ENCODE measurements at places on chromosomes 1 and 21.

GRCh38 chr1:37923551-37923889 lies 23.3 kb downstream of the INPP5B start:
- H3K36me3 ChIP-seq = no peaks in the 10 kb centered on the region
- H3K27me3 ChIP-seq = no peaks in the 10 kb centered on the region
- no peak overlapping the region for H3K4me3 ChIP-seq
- peaks cover 6% of the 10 kb centered on the region for H3K4me1 ChIP-seq
- DNase-seq = no peak

DNA sequence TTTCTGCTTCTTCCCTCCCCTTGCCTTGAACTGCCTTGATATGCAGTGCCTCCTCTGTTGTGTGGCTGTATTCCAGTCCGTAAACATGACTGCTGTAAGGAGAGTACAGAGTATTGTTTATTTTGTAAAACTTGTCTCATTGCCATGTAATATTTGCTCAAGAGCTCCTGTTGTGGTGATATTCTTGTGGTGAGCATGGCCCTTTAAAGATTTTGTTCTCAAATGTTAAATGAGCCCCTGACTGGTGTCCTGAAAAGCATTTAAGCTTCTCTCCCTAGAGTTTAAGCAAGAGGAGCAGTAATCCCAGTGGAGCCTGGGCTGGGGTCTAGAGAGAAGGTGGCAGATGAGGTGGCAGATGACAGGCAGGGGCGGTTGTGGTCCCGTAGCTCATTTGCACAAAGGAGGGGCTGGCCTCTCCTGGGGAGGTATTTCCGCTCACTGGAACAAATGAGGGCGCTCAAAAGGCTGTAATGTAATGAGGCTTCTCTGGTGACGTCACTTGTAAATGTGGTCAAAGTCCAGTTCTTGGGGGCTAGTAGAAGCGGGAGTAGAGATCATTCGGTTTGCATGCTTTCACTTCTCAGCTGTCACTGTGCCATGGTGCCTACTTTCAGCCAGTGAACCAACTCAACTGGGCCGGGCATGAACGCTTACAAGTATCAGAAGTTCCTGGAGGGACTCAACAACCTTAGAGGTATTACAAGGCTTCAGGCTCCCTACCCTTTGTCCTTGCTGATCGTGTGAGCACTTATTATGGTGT lies 46.0 kb upstream of the MACF1 start:
- H3K4me1 ChIP-seq = peaks cover 38% of the 10 kb centered on the region
- H3K4me3 ChIP-seq = no peak overlapping the region
- peak overlapping the region; percentile 81 for H3K27ac ChIP-seq
- H3K27me3 ChIP-seq = no peaks in the 10 kb centered on the region

GRCh38 chr1:193318347-193318746 lies 131.9 kb upstream of the B3GALT2 start:
- H3K4me1 ChIP-seq = no peaks in the 10 kb centered on the region
- H3K27ac ChIP-seq = no peak overlapping the region
- no peak for DNase-seq
- no peaks in the 10 kb centered on the region for H3K27me3 ChIP-seq
- H3K4me3 ChIP-seq = no peak overlapping the region

DNA sequence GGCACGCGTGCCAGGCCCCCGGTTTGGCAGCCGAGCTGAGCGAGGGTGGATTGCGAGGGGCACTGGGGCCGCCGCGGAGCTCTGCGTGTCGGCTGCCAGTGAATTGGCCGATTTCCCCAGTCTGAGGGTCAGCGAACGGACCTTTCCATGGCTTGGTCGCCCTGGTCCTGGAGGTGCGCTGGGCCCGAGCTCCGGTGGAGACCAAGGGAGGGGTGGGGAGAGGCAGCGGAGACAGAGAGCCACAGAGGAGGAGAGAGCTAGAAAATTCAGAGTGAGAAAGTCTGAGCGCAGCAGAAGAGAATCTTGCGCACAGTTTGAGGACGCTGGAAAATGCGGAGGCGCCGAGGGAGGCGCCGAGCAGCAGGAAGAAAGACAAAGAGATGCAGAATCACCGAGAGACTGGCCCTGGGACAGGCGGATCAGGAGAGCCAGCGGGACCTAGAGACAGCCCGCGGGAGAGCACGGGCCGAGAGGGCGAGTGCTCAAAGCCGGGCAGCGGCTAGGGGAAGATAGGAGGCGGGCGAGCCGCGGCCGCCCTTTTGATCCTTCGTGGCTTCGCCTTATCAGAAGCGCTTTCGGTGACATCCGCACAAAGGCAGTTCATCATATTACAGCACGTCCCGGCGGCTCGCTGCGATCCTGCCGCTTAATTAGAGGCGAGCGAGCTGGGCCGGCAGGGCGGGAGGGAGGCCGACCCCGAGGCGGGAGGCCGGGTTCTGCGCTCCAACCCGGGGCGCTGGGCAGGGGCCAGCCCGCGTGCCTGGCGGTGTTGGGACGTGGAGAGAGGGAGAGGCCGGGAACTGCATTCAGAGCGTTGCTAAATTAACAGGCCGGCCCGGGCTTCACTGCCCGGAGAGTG lies 12.7 kb downstream of the PAX7 start:
- H3K27ac ChIP-seq = no peak overlapping the region
- H3K27me3 ChIP-seq = peaks cover 100% of the 10 kb centered on the region
- H3K4me1 ChIP-seq = no peaks in the 10 kb centered on the region
- no peak for DNase-seq
- H3K36me3 ChIP-seq = no peaks in the 10 kb centered on the region

DNA sequence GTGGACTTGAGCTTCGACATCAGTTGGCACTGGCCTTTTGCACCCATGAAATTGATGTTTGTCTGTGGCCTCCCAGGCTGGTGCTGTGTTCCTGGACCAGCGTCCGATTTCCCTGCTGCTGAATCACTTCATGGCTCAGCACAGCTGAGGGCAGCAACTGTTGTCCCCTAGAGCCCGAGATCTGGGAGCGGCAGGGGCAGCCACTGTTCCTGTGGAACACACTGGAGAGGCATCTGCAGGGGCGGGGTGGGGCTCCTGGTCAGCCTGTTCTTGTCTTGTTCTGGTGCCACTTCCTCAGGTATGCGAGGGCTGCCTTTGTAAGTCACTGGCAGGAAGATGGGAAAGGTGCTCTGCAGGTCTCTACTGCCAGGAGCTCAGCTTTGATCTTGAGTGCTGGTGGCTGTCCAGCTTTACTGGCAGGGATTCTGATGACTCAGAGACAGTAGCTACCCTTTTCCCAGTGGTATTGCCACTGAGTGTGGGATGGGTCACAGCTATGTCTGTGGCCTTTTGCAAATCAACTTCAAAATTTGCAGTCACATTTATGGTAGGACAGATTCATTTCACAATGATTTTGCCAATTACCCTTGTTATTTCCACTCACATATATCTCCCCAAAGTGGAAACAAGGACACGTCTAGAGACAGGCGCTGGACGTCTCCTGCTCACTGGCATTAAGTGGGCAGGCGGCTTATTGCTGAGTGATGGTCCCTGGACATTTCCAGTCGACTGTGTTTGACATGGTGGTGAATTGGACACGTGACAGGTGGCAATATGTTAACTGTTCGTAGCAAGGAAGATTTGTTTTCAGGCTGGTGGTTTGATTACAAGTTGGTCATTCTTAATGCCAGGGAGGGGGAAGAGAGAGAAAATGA lies 15.3 kb downstream of the AGPAT3 start:
- no peak overlapping the region for H3K27ac ChIP-seq
- DNase-seq = no peak
- H3K36me3 ChIP-seq = no peaks in the 10 kb centered on the region
- no peaks in the 10 kb centered on the region for H3K27me3 ChIP-seq
- H3K4me1 ChIP-seq = peaks cover 49% of the 10 kb centered on the region

DNA sequence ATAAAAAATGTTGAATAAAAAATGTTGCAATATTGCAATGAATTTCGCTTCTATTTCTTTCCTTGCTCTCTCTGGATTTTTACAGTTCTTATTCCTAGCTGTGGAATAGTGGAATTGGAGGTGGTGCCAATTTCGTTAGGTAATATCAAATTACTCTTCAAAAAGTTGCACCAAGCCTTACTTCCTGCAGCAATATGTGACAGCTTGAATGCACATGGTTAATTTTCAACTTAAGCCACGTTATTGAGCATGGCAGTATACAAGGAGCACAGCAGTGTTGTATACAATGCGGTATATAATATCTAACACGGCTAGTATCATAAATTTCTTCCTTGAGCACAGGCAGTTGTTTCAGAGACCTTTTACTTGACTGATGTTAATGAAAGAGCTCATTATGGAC lies 152.5 kb downstream of the NOS1AP start:
- H3K4me1 ChIP-seq = peaks cover 19% of the 10 kb centered on the region
- peak overlapping the region; percentile 40 for H3K27ac ChIP-seq
- no peaks in the 10 kb centered on the region for H3K27me3 ChIP-seq
- no peaks in the 10 kb centered on the region for H3K36me3 ChIP-seq
- DNase-seq = no peak

- H3K27ac ChIP-seq = no peak overlapping the region
- no peak for DNase-seq
- no peaks in the 10 kb centered on the region for H3K4me1 ChIP-seq
- no peaks in the 10 kb centered on the region for H3K36me3 ChIP-seq
These were observed 970.7 kb downstream of the KCNT2 start for GRCh38 chr1:195637539-195637938.

DNA sequence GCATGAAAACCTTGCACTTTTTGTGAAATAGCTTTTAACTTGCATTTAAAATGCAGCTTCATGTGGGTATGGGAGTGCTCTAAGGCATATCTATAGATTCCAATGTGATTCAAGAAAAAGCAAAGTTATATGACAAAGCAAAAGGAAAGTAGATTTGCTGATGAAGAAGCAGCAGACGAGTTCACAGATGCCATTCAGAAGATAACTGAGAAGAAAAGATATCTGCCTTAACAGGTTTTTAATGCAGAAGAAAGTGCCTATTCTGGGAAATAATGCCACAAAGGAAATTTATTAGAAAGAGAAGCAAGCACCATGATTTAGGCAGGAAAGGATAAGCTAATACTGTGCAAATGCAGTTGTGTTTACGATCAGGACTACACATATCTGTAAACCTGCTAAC lies 68.1 kb downstream of the PHTF1 start:
- no peaks in the 10 kb centered on the region for H3K27me3 ChIP-seq
- DNase-seq = no peak

- DNase-seq = no peak
- no peaks in the 10 kb centered on the region for H3K36me3 ChIP-seq
- H3K4me1 ChIP-seq = peaks cover 24% of the 10 kb centered on the region
These were observed at the start of gene C1orf232 for GRCh38 chr1:26168410-26169197. Gene C1orf232, minus strand, starts transcription at chr1:26168963. Its CDS starts 464 bp downstream, at chr1:26168499.

GRCh38 chr1:237467320-237467719 lies 423.4 kb downstream of the ZP4 start:
- DNase-seq = no peak
- H3K4me1 ChIP-seq = no peaks in the 10 kb centered on the region
- H3K4me3 ChIP-seq = no peak overlapping the region
- no peaks in the 10 kb centered on the region for H3K36me3 ChIP-seq
